ENCODE measurements at places on chromosomes 4 and X. TPM values are rescaled to one million over a fixed set of nuclear protein-coding genes. Genes with fewer than 3 reads are reported as not detected.

DNA sequence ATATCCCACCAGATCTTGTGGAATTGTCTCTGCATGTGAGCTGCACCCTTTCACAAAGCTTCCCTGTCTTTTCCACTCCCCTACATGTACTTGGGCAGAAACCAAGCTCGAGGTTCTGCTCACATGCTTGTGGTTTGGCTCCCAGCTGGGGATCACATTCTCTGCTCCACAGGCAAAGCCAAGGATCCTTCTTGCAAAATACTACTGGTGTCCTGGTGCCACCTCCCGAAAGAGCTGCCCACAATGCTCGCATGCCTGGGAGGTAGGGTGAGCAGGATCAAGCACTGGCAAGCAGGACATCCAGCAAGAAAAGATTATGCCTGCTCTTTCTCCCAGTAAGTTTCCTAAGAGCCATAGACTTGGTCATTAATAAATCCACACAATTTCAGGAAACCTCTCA lies 45.1 kb upstream of the PPARGC1A start:
- DNase-seq, result no peak

DNA sequence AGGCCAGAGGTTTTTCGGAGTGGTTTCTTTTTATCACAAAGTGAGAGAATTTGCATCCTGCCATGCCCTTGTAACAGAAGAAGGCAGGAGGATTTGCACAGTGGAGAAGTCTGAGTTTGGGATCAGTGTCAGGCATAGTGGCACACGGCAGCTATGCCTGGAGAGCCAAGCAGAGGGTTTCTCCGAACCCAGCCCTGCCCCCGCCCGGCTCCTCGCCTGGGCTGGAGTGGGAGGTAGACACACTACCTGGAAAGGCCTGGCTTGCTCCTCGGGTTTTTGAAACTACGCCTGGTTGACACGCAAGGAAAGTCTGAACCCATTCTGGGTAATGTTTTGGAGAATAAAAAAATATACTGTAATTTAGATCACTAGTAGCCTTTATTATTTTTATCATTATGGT lies 1653.6 kb upstream of the TENM3 start:
- no peak for DNase-seq

- no peak for DNase-seq
Measured at GRCh38 chr4:105181259-105181658, 34.6 kb downstream of the TET2 start.

DNA sequence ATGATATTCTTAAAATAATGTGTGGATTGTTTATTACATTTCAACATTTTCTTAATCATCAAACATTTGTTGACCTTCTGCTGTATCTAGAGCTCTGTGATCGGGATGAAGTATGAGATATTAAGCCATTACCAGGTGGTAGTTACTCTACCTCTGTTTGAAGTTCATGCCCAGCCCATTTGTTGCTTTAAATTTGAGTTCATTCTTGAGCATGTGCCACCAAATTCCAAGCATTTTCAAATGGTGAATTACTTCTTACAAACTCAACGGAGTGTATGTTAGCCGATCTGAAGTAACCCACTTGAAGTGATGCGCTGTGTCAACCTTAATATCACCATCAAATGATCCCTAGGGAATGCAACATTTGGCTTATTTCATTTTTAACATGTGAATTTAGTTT lies 7.3 kb upstream of the DTHD1 start:
- DNase-seq, result no peak

DNA sequence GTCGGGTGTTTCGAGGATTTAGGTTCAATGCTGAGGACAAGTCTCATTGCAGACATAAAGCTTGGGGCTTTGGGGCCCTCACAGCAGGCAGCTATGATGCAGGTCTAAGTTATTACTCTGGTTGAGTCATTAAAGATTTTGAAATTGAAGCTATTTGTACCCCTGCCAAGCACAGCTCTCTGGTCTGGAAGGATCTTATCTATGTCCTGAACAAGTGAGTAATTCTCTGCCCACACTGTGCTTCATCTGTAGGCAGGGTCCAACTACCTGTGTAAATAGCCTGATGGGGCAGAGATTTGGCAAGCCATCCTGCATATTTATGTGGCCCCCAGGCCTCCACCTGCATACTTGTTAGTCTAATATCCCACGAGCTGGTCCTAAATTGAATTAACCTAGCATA lies 41.4 kb upstream of the MAGEA4 start:
- no peak for DNase-seq

Gene SPANXD
- total RNA-seq, result not detected

Gene MCF2
- 0.11 TPM for total RNA-seq
